ENCODE measurements at places on chromosomes 1 and 21.

- peak; percentile 40 for DNase-seq
Observed at GRCh38 chr1:225848030-225848955, 33.9 kb downstream of the TMEM63A start.

DNA sequence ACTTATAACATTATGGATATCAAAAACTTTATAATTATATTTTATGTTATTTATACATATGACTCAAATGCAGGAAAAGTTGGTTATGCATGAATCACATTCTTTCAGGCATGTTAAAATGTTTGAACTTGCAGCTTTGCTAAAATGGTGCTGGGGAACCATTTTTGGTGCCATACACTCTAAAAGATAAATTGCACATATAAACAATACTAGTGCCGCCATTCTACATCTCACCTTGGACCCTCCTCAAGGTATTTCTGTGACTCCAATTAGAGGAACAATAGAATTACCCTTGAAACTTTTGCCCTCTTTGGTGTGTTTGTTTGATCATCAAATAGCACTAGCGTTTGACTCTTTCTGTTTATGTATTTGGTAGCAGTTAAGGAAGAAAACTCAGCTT lies 997 bp downstream of the PRKACB start:
- peak; percentile 53 for DNase-seq

- no peak for DNase-seq
Observed at GRCh38 chr1:34977858-34978257, 7.3 kb downstream of the TMEM35B start.

GRCh38 chr1:26677306-26678115 lies 18.3 kb upstream of the ARID1A start:
- DNase-seq: peak; percentile 66

- no peak for DNase-seq
Observed at GRCh38 chr1:3353876-3354275, 100.6 kb upstream of the ARHGEF16 start.

DNA sequence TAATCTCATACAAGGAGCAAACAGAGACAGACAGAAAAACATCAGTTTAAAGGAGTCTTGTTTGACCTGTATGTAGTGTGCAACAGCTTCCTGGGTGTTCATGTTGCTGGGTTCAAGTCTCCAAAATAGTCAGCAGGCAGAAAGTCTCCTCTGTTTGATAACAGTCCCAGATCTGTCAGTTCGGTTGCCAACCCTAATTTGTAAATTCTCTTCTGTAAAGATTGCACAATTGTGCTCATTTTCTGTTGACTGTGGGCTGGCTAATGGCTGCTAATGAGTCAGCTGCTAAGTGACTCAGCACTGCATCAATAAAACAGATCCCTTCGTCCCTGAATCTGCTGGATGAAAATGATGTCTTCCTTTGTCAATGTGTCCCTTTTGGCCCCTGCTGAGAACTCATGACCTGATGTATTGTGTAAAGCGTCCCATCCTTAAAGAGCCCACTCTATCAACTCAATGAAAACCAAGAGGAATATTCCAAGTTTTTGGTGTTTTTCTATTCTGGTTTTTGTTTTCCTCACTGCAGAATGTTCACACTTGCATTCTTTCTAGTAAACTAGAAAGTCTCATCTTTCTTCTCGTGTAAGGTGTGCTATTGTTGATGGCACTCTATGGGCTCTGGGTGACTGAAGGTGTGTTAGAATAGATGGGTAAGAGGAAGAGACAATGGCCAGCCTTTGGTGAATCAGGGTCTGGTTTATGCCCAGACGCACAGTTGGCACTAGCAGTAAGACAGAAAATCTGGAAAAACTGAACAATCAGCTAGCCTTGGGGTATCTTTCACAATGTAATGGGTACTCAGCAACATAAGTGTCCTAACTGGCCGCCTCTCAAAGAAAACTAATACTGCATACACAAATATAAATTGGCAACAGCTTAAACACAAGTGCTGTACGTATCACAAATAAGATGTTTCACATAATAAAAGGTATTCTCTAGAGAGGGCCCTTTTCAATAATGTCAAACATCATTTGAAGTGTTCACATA lies 75.1 kb upstream of the SIPA1L2 start:
- DNase-seq: no peak

DNA sequence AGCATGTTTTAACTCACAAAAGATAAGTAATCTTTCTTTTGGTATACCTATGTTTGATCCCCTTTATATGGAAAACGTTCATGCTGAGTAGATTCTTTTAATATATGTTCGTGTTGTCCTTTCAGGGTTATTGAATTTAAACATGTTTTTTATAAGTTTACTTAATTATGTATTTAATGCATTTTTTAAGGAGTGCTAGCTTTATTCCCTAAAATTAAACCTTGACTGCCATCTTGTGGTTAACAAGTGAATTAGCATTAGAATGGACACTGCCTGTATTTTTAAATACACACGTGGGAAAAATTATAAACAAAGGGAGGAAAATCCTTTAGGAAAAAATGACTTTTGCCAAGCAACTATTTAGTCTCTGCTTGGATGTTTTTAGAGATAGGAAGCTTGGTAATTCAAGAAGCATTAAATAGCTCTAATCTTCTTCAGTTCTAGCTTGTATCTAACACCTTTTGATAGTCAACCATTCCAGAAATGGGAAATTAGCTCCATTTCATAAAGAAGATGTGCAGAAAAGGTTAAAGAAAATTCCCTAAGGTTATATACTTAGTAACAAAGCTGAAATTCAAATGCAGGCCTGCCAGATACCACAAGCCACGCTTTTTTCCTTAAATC lies 43.0 kb downstream of the UBE2U start:
- no peak for DNase-seq

DNA sequence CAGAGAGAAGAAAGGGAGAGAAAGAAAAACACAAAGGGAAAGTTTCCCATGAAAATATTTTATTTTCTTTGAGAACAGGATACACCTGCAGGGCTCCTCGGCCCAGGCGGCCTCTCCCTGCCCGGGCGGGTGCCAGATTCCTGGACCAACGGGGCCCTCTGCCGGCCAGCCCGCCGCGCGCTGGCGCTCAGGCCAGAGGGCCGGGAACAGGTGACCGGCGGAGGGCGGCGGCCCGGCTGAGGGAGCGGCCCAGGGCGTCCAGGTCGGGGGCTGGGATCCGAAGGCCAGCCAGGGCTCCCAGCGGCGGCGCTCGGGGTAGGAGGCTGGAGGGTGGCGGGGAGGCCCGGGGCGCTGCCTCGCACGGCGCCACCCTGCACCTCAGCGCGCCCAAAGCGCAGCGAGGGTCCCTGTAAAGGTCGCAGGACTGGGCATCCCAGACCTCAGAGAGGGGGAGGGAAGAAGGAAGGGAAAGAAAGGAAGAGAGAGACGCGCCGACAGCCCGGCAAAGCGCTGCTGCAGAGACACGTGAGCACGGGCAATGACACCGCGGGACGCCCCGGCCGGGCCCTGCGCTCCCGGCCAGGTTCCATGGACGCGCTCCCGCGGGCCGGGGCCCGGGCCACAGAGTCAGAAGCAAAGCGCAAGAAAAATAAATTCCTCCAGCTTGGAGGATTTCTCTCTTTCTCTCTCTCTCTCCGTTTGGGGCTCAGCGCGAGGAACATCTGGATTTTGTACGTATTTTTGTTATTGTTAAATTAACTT lies 927 bp downstream of the WNT9A start:
- DNase-seq: peak; percentile 59

- DNase-seq: no peak
Observed at GRCh38 chr21:16708101-16708835, 804.6 kb upstream of the CXADR start.
